ENCODE measurements at places on chromosomes 6 and 20.

GRCh38 chr6:17816921-17817611 is 110.3 kb upstream of the NUP153 start:
- no peak for DNase-seq

- no peak for DNase-seq
These were observed 14.8 kb upstream of the TENT5A start for GRCh38 chr6:81767163-81767891.

- DNase-seq = no peak
These were observed 141.3 kb downstream of the FUT9 start for GRCh38 chr6:96157018-96157565.

GRCh38 chr6:28597217-28597835 is 71.6 kb downstream of the GPX5 start:
- no peak for DNase-seq

GRCh38 chr20:672963-673602 is 2.5 kb downstream of the SCRT2 start:
- no peak for DNase-seq

DNA sequence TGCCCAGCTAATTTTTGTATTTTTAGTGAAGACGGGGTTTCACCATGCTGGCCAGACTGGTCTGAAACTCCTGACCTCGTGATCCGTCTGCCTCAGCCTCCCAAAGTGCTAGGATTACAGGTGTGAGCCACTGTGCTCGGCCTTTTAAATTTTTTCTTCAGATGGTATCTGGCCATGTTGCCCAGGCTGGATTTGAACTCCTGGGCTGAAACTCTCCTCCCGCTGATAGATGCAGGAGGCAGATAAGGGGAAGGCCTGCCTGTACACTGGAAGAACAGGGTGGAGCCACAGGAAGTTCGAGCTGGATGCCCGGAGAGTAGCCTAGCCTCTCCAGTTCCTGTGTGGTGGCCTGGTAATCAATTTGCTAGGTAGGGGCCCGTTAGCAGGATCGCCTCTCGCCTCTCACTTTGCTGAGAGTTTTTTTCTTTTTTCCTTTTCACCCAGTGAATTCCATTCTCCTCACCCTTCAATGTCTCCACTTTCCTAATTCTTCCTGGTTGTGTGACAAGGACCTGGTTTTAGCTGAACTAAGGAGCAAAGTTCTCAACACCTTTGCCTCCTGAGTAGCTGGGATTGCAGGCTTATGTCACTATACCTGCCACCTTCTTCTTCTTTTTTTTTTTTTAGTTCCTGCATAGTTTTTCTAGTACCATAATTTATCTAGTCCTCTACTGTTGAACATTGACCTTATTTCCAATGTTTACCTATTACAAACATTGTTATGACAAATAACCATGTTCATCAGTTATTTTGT is 19.4 kb upstream of the ITCH start:
- DNase-seq = no peak

- DNase-seq = peak; percentile 40
These were observed at the start of gene LPIN3 for GRCh38 chr20:41340327-41341055. LPIN3 (plus strand) TSS chr20:41340821; CDS start chr20:41345804, 4,983 bp downstream.

GRCh38 chr6:144365271-144365670 is 80.1 kb downstream of the UTRN start:
- no peak for DNase-seq

DNA sequence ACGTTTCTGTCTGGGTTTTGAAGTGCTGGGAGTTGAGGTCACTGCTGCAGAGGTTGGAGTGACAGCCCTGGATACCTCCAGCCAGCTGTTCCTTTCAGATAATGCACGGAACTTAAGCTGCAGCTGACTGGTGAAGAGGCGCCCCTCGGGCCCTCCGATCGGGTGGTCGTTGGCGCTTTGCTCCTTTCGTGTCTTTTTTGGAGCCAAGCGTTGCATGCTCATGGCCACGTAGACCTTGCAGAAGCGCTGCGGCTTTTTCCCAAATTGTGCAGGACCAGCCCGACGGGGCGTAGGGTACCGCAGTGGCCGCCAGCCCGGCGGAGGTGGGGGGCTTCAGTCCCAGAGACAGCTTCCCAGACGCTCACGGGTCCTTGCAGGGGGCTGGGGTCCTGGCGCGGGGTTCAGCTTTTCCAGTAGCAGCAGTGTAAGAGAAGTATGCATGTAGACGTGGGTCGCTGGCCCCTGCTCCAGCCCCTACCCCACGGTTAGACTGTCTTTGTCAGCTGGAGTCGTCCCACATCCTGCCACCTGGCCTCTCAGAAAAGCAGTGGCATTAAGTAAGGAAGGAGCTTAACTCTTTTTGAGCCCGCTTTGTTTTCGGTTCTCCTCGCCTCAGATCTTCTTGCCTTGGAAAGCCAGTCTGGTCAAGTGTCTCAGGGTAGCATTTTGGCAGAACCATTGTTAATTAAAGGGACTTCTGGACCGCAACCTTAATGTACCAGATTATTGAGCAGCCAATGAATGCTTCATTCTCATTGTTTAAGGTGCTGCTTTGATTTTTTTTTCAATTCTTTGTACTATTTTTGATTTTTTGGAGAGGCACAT is 838 bp downstream of the TNFAIP3 start:
- DNase-seq = peak; percentile 54
